ENCODE measurements at places on chromosomes 3 and 15. TPM values are rescaled to one million over a fixed set of nuclear protein-coding genes. Genes with fewer than 3 reads are reported as not detected.

Gene ZDHHC23
- total RNA-seq: 3.8 TPM

Gene DOCK3
- total RNA-seq: 0.36 TPM

Gene MORC1
- not detected for total RNA-seq

Gene HRG
- not detected for total RNA-seq

Gene SNRPN
- 97.9 TPM for total RNA-seq

Gene TRIM69
- total RNA-seq: 4.2 TPM

Gene PRICKLE2
- total RNA-seq: 2.5 TPM

Gene SCN11A
- total RNA-seq: not detected

Gene TP63
- 0.14 TPM for total RNA-seq

Gene SPATA12
- 0.30 TPM for total RNA-seq

Gene ABI3BP
- 1.5 TPM for total RNA-seq

Gene GATA2
- 3.7 TPM for total RNA-seq

Gene TRIM42
- total RNA-seq: not detected

Gene CYP8B1
- total RNA-seq: not detected

Gene KY
- total RNA-seq: 0.20 TPM

Gene RTP3
- total RNA-seq: not detected

Gene STRIT1
- not detected for total RNA-seq

Gene SGO1
- 15.4 TPM for total RNA-seq

Gene DGKG
- total RNA-seq: 7.0 TPM

Gene GASK1A
- total RNA-seq: not detected

Gene UPK1B
- total RNA-seq: 14.3 TPM

Gene MGA
- total RNA-seq: 5.8 TPM

Gene PLA2G4B
- total RNA-seq: 1.6 TPM

Gene OSTN
- not detected for total RNA-seq
